ENCODE measurements at places on chromosomes 2 and 18.
A peak's percentile ranks its signal among the peaks of the same experiment; 100 is the strongest.

DNA sequence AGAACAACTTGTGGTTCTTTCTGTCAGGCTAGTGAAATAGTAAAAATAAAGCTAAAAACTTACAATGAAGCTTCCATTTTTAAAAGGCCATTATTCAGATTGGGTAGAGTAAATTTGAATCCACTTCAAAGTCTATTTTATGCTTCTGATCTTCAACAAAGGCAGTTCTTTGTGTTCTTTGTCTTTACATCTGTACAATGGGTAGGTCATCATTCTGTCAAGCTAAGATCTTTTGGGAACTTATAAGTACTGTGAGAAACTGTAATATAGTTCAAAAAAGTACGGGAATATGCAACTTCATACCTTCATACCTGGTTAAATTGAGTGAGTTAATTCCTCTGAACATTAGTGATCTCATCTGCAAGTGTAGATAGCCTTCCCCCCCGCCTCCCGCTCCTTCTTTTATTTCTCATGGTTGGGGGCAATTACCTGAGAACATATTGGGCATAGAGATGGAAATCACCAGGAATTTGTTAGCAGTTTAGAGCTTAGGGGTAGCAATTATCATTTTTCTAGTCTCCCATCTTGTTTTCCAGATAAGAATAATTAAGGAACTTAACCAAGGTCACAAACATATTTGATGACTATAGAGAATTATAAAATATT is 9.7 kb downstream of the CNOT9 start:
- no peak for DNase-seq

DNA sequence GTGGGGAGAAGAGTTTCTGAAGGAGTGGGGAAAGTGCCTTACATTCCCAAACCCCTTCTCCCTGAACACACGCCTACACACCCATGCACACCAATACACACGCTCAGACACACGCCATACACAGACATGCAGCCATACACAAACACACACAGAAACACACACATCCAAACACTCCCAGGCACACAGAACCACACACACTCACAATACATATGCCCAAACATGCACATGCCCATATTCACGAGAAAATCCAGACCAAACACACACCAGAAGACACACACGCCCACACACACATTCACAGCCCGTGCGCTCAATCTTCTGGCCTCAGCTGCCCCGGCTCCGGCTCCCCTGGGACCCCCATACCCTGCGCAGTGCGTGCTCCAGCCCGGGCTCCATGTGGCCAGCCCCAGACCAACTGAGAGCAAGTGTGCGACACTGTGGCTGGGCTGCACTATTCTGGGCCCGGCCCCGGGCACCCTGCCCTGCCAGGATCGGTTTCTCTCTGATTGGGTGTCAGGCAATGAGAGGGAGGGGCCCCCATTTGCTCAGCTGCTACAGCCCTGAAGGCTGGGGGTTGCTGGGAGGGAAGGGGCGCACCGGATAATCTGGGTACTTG is at the start of gene PRKAG3:
Gene PRKAG3 (minus strand): TSS at position 426 of the 613 bp plus-strand sequence.
- DNase-seq = no peak

DNA sequence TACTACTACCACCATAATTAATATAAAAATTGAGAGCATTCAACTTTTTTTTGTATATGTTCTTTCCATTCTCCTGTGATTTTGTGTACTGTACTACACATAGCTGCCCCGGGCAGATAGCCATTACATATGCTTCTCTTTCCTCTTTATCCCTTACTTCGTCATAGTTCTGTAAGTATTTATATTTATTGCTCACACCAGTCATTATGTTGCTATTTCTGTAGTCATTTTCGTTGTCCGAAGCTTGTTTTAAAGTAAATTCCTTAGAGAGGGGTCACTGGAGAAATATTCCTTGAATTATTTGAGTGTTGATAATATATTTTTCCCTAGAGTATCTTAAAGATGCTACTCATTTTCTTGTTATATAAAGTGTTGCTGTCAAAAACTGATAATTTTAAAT is 144.0 kb downstream of the CLIP4 start:
- DNase-seq = no peak

GRCh38 chr18:35050028-35050546 is 8.9 kb downstream of the MAPRE2 start:
- peak; percentile 33 for DNase-seq

GRCh38 chr2:228545041-228545747 is 363.7 kb upstream of the SPHKAP start:
- DNase-seq = peak; percentile 84

GRCh38 chr18:35460736-35461161 is 37.0 kb downstream of the INO80C start:
- DNase-seq = no peak

DNA sequence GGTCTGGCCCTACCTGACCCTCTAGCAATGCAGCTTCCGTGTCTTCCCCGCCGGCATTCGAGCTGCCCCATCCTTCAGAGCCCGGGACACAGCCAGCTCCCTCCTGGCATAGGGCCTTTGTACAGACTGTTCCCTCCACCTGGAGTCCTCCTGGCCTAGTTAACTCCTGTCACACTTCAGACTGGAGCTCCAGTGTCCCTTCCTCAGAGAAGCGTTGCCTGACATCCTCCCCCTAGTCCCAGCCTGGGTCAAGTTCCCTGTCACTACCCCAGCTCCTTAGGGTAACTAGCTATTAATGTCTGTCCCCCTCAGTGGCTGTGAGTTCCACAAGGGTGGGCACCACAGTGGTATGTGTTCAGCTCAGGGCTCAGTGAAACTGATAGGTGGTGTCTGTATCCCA is 45.5 kb upstream of the LOXHD1 start:
- DNase-seq = no peak

DNA sequence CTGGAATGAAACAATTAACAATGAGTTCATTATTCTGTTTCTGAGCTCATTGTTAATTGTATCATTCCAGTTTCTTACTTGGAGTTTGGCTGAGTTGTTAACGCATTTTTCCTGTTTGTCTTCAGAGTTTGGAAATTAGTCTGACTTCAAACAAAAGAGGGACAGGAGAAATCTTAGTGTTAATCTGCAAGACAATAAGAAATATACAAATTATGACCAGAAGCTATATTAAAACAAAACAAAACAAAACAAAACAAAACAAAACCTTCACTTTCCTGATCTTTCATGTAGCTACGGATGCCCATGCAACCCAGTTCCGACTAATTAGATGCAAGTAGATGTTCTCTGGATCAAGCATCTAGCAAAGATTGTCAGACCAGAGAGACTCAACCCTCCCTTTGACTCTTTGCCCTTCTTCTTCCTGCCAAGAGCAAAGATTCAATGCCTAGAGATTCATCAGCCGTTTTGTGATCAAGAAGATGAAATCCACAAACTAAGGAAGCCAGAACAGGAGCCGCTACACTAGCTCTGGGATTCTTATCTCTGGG is 686.2 kb upstream of the FSHR start:
- no peak for DNase-seq

GRCh38 chr2:168182550-168183249 is 64.7 kb downstream of the STK39 start:
- no peak for DNase-seq

DNA sequence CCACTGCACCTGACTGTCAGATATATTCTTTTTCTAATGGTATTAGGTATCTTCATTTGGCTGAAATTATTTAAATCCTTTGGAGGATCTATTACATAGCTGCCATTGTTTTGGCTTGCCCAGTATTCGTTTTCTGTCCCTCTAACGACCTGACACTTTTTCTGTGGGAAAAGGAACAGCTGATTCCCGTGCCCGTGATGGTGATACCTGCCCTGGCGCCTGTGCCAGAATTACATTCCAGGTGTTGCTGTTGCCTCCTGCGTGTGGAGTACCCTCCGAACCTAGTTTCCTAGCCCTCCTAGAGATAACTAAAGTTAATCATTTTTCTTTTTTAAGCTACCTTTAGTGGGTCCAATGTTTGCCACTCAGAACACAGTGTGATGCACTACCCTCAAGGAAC is 14.0 kb downstream of the HOXD1 start:
- no peak for DNase-seq

- no peak for DNase-seq
These were observed 67.2 kb downstream of the MBP start for GRCh38 chr18:77065221-77065981.

DNA sequence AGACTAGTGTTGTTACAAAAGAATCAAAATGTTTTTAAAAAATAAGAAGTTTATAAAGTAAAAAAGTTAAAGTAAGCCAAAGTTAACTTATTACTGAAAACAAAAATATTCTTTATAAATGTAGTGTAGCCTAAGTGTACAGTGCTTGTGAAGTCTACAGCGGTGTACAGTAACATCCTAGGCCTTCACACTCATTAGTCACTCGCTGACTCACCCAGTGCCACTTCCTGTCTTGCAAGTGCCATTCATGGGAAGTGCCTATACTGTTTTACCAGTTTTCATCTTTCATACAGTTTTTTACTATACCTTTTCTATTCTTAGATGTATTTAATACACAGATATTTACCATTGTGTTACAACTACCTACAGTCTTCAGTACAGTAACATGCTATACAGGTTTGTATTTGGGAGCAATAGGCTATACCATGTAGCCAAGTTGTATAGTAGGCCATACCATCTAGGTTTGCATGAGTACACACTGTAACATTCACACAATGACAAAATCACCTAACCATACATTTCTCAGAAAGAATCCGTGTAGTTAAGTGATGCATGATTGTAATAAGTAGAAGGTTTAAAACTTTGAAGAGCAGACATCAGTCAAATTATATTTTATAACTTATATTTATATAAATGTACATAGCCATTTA is 13.4 kb downstream of the SERPINB7 start:
- DNase-seq = no peak

GRCh38 chr18:62183578-62184195 is 3.2 kb downstream of the PIGN start:
- peak; percentile 85 for DNase-seq

GRCh38 chr2:144370937-144371584 is 148.9 kb downstream of the ZEB2 start:
- no peak for DNase-seq

DNA sequence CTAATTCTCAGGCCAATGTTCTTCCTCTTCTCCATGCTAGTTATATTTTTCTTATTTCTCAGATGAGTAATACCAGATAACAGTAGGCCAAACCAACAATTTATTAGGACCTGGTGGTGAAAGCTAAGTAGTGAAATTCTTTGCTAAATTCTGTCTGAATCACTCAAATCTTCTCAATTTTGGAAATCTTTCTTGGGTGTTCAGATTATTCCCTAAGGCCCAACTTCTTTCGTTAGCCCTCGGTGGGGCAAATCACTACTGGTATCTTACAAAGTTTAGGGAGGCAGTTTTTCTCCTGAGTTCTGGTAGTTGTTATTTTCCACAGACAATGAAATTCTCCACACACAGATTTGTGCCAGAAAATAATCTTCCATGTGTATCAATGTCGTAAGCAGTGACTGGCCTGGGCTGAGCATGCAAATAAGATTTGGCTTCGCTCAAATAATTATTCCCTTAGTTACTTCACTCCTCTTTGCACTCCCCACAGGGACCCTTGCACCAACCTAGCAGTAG is 443.5 kb upstream of the SLC14A2 start:
- no peak for DNase-seq

DNA sequence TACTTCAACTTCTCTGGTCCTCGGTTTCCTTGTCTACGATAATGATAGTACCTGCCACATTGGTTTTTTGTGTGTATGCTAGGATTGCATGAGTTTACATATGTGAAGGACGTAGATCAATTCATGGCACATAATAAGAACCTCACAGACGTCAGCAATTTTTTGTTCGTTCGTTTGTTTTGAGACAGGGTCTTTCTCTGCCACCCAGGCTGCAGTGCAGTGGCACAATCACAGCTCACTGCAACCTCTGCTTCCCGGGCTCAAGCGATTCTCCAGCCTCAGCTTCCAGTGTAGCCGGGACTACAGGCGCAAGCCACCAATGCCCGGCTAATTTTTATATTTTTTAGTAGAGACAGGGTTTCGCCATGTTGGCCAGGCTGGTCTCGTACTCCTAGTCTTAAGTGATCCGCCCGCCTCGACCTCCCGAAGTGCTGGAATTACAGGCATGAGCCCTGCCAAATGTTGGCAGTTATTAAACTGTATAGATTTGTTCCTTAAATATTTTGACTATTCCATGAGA is 756 bp upstream of the SLC35F5 start:
- DNase-seq = no peak

DNA sequence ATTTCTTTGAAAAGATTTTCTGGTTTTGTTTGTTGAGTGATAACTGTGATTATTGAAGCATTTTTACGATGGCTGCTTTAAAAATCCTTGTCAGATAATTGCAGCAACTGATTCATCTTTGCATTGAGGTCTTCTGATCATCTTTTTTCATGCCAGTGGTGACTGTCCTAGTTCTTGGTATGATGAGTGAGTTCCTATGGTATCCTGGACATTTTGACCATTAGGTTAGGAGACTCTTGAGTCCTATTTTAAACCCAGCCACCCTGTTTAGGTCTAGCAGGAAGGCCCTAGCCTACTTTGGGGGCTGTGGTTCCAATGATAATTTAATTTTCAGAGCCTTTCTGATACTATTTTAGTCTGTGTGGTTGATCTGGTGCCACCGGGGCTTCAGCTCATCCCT is 72.7 kb upstream of the REV1 start:
- DNase-seq = no peak

DNA sequence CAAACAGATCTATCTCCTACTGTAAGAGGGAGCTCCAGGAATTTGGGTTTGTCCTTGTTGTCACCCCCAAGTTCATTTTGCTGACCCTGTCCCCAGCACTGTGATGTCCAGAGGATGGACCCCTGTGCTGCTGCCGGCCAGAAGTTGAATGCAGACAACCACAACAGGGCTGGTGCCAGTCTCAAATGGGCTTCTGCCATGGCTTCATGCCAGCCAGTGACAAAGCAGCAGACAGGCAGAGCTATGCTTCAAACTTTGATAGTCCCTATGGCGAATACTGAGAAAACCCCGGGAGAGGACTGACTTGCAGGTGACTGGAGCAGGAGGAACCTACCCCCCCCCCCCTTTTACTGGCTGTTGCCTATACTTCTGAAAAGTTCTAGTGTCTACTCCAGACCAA is 3.2 kb downstream of the SMAD7 start:
- peak; percentile 31 for DNase-seq

GRCh38 chr18:78999939-79000338 is 20.3 kb downstream of the SALL3 start:
- DNase-seq = no peak

GRCh38 chr2:76599732-76600368 is 889.1 kb upstream of the GCFC2 start:
- peak; percentile 75 for DNase-seq

- DNase-seq = no peak
These were observed 77.3 kb downstream of the SRBD1 start for GRCh38 chr2:45533771-45534170.

- no peak for DNase-seq
These were observed 354.2 kb downstream of the ZEB2 start for GRCh38 chr2:144165599-144166250.

- DNase-seq = peak; percentile 82
These were observed 383.3 kb downstream of the MTX2 start for GRCh38 chr2:176652300-176653182.

GRCh38 chr2:148967578-148967977 is 70.9 kb upstream of the LYPD6B start:
- peak; percentile 72 for DNase-seq

GRCh38 chr2:217219164-217219520 is 359.3 kb upstream of the TNP1 start:
- DNase-seq = no peak

DNA sequence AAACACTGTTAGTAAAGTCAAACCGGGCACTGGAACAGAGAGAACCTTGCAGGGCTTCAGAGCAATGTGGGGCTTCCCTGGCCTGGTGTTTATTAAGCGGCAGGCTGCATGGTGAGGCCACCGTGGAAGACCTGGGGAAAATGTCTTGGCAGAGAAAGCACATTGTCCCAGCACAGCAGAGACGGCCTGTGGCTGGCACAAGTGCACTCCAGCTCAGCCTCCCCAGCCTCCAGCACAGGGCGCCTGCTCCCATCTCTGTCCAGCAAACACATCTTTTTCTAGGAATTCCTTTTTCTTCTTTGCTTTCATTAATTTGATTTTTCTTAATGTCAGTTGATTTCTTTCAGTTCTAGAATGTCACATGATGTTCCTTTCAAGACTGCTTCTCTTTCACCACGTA is 138.2 kb upstream of the NFATC1 start:
- DNase-seq = no peak
